ENCODE measurements at places on chromosomes 1 and 21.
A peak's percentile ranks its signal among the peaks of the same experiment; 100 is the strongest.

GRCh38 chr1:151819976-151820623 lies 11.5 kb downstream of the RORC start:
- DNase-seq = no peak

- no peak for DNase-seq
Measured at GRCh38 chr1:5525597-5526384, 466.4 kb downstream of the NPHP4 start.

DNA sequence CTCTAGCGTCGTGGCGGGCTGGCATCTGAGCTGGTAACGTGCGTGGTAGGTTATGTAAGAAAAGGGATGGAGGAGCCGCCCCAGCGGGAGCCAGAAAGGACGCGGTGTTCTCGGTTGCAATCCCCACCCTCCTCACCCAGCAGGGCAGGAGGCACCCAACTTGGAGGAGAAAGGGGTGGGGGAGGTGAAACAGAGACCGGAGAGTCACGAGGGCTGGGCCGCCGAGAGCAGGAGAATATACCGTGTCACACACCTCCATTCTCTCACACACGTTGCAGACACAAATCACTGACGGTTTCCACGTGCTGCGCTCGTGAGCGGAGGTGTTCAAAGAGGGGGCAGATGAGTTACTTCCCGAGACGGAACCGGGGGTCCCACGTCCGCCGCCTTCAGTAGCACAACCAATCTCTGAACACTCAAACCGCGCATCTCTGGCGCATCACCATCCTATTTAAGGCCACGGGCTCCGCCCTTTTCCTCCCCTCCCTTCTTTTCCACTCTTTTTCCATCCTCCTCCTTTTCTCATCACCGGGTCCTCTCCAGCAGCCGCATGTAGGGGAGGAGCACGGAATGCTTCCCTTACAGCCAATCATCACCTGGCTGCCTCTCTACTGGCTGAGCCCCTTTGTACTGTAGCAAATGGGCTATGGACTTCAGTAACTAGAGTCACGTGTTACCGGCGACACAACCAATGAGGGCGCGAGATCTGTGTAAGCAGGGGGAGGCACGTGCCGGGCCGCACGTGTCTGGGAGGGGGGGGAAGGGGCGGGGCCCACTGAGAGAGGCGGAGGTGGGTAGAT lies at the start of gene CIART:
TSS of gene CIART (plus strand) at position 797 of the 800 bp plus-strand sequence. CDS start 714 bp downstream, outside the sequence.
- DNase-seq = peak; percentile 84

- DNase-seq = no peak
Measured at GRCh38 chr1:19648689-19649088, 4.6 kb downstream of the NBL1 start.

GRCh38 chr21:39661121-39661520 lies 48.4 kb downstream of the B3GALT5 start:
- no peak for DNase-seq

DNA sequence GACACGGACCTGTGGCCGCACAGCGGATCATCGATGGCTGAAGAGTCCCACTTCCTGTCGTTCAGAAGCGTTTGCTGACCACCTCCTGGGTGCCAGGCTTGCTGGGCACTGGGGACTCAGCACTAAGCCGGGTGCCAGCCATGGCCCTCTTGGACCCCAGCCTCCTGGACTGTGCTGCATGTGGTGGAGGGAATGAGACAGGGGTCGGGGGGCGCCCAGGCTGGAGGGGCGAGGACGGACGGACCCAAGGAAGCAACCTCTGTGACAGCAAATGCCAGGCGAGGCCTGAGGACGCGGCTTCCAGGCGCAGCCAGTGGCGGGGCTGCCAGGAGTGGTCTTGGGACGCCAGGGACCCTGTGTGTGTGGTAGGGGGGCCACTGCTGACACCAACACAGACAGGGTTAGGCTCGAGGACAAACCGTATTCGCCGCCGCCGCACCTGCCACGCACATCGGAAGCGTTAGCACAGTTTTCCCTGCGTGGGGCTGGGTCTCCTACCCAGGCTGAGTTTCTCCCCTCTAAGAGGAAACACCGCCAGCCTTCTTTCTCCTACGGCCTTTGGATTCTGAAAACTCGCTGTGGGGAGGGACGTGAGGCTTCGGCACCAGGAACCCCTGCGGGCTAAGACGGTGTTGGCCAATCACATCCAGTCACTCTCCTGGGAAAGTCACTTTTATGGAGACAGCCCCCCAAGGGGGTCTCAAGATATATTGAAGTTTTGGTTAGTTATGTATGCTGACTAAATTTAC lies 3.1 kb upstream of the MXRA8 start:
- DNase-seq = no peak

DNA sequence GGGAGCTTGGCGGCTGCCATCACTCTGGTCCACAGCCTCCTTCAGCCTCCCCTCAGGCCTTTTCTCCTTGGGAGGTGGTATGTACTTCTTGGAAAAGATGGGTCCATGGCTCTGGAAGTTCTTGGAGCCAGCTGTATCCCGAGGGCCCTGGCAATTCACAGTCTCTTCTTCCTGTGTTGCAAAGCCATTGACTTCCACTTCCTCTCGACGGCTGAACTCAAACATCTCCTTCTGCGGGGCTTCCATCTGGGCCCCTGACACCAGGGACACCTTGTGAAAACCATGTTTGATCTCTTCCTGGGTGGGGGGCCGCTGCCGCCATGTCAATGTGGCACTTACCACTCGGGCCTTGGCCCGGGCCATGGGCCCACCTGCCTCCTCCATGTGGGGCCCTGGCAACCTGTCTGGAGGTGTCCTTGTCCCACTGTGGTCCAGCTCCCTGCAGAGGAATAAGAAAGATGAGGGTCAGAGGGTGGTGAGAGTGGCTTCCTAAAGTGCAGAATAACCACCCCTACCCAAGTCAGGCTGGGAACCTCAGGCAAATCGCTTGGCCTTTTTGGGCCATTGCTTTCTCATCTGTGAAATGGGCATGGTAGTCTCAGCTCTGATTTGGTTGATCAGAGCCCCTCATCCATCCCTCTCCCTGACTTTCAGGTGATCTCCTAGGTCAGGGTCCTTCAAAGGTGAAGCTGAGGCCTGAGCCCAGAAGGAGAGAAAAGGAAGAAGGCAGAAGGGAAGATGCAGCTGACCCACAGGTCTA lies 7.5 kb downstream of the CRYBG2 start:
- DNase-seq = no peak

DNA sequence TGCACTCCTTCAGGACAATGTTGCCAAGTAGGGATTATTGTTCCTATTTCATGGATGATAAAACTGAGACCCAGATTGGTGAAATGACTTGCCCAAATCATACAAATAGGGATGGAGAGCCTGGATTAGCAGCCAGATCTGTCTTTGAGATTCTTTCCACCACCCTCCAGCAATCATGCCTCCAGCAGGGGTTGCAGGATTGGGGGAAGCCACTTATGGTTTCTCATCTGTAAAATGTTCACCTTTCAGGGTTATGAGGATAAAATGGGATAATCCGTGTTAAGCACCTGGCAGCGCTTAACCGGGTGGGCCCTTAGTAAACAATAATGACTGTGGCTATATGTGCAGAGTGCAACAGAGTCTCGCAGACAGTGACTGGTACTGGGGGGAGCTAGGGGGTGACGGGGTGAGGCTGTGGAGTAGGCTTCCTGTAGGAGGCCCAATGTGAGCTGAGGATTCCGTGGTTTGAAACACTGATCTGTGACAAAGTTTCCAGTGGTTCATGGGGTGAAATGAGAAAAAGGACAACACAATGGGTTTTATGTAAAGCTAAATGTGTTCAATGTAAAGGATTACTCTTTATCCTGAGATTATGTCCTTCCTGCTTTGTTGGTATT lies 33.7 kb upstream of the FOXO6 start:
- DNase-seq = no peak

GRCh38 chr21:16125274-16125673 lies 395.5 kb downstream of the USP25 start:
- no peak for DNase-seq

DNA sequence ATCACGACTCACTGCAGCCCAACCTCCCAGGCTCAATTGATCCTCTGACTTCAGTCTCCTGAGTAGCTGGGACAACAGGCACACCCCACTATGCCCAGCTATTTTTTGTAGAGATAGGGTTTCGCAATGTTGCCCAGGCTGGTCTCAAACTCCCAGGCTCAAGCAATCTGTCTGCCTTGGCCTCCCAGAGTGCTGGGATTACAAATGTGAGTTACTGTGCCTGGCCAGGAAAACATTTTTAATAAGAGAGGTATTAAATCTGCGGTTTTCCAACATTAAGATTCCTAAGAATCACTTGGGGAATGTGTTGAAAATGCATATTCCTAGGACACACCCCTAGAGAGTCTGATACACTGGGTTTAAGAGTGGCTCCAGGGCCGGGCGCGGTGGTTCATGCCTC lies 8.7 kb downstream of the CSF1 start:
- DNase-seq = no peak

DNA sequence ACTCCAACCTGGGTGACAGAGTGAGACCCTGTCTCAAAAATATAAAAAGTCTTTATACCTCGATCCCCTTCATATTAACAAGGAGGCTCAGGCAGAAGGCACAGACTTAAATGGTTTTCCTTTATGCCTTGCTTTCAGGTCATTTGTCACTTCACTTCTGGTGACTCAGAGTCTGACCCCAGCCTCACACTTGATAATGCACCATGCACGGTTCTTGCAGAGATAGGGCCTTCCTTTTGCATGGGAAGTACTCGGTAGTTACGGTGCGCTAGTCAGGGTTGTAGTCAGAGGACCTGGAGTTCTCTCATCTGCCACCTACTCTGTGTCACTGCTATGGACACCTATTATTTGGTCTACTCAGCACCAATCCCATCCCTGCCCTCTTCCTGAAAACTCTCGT lies 43.6 kb upstream of the BMP8B start:
- DNase-seq = no peak
